ENCODE measurements at places on chromosomes 5 and 9. TPM values are rescaled to one million over a fixed set of nuclear protein-coding genes. Genes with fewer than 3 reads are reported as not detected.

PRR16 gene
- polyA plus RNA-seq = 6.1 TPM

DNA sequence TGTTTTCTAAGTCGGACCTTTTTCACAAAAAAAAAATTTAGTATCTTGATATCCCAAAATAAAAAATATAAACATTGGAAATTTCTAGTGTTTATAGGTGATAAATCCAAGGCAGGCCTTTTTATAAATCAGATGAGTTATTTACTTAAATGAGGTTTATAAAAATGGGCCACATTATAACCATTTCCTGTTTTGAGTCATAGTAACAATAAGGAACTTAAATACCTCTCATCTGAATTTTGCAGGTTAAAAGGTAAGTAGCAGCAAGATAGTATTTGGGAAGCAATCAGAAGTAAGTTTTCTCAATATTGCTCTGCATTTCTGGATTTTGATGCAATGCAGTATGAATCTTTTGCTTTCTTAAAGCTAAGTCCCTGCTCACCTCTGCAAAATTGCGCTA is 3.9 kb downstream of the SPTAN1 start:
- H3K27ac ChIP-seq = no peak overlapping the region
- no peak for DNase-seq
- H3K27me3 ChIP-seq = no peaks in the 10 kb centered on the region
- H3K36me3 ChIP-seq = no peaks in the 10 kb centered on the region

ADGRV1 gene
- 0.03 TPM for polyA plus RNA-seq

GRCh38 chr9:20215552-20215951 is 406.7 kb downstream of the MLLT3 start:
- H3K36me3 ChIP-seq = no peaks in the 10 kb centered on the region
- H3K4me1 ChIP-seq = no peaks in the 10 kb centered on the region
- no peak overlapping the region for H3K4me3 ChIP-seq

DNA sequence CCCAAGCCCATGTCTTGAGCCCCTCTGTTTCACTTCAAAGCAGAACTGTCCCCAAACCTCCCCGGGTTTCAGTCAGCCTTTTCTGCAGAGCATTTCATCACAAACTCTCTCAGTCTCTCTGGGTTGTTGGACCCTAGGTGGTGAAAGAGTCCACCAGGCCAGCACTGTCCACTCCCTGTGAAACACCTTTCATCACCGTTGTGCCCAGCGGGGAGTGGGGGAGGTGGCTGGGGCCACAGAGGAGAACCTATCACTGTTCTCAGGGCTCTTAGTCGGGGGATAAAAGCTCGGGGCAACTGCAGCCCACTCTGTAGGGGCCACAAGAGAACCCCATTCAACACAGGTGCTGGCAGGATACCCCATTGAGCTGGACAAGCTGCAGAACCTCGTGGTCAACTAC is 5.4 kb upstream of the RABL6 start:
- H3K4me1 ChIP-seq = peaks cover 40% of the 10 kb centered on the region
- no peaks in the 10 kb centered on the region for H3K36me3 ChIP-seq
- H3K27me3 ChIP-seq = peaks cover 51% of the 10 kb centered on the region
- H3K4me3 ChIP-seq = no peak overlapping the region

SLC6A3 gene
- 0.04 TPM for polyA plus RNA-seq

GRCh38 chr9:133306242-133307204 is 29.5 kb downstream of the SURF6 start:
- H3K27me3 ChIP-seq = no peaks in the 10 kb centered on the region
- H3K4me3 ChIP-seq = no peak overlapping the region

DNA sequence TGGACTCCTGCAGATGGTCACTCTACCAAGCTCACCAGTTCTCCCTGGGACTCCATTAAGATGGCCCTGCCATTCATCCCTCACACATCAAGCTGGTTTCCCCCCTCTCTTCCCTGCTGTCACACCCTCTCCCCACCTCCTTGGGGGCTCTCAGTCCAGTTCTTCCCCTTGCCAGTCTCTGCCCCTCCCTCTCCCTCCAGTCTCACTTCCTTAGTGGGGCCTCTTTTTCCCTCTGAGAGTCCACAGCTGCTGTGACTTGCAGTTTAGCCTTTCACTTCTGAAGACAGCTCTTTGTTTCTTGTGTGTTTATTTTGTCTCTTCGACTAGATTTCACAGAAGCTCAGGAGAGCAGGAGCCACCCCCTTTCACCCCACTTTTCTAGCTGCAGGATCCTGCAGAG is 10.5 kb downstream of the DOCK2 start:
- H3K4me3 ChIP-seq = no peak overlapping the region
- H3K27me3 ChIP-seq = no peaks in the 10 kb centered on the region
- H3K36me3 ChIP-seq = no peaks in the 10 kb centered on the region

DNA sequence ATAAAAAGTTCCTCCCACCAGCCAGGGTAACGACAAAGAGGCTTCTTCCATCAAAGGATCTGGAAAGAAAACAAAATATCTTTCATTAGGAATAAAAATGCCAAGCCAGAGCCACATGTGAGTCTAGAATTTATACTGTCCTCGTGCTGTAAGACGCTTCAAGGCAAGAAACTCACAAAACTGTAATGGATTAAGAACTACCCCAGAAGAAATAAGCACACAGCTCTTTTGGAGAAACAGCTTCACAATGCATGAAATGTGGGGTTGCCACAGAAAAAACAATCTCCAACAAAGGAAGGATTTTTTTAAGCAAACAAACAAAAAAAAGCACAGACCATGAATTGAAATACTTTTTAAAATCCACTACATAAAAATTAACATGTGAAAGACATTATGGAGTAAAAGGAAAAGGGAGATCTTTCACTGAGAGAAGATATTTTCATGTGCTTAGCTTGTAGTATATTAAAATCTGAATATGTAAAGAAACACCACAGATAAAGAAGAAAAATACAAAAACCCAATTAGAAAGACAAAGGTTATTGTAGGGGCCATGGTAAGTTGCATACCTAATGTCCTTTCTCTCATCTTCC is 140.5 kb upstream of the NFIL3 start:
- H3K27me3 ChIP-seq = no peaks in the 10 kb centered on the region
- no peaks in the 10 kb centered on the region for H3K4me1 ChIP-seq
- no peak for DNase-seq

DNA sequence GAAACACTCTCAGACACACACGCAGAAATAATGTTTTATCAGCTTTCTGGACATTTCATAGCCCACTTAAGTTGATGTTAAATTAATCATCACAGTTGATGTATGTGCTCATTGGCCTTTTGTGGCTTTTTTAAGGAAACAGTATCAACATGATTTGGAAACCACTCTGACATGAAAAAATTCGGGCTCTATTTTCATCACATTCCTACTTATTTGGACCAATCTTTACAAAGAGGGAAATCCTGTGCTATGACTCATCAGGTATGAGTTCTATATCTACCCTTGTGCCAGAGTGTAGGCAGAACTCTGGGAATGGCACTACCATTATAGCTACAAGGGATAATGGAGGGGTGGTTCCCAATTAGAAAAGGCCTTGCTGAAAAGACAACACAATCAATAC is 388.4 kb upstream of the PTGER4 start:
- no peak for DNase-seq
- H3K4me1 ChIP-seq = no peaks in the 10 kb centered on the region
- H3K27me3 ChIP-seq = no peaks in the 10 kb centered on the region
- H3K27ac ChIP-seq = no peak overlapping the region
- H3K36me3 ChIP-seq = no peaks in the 10 kb centered on the region
- H3K4me3 ChIP-seq = no peak overlapping the region

DNA sequence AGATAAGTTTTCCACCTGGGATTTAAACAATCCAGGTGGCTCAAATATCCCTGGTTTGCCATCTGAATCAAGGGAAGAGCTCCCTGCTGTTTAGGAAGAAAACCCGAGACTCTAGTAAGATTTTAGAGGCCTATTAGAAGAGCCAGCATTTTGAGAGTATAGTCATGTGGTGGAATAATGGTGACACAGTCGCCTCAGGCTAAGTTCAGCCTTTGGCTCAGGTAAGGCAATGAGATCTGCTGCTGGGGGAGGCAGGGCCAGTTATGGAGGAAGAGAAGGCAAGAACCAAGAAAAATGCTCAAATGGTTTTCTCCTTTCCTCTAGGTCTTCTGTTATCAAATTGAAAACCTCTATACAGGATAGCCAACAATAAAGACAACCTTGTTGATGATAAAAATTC is 16.2 kb downstream of the RAD1 start:
- no peaks in the 10 kb centered on the region for H3K27me3 ChIP-seq
- no peak overlapping the region for H3K4me3 ChIP-seq
- no peaks in the 10 kb centered on the region for H3K4me1 ChIP-seq
- no peak for DNase-seq

GRCh38 chr5:110549301-110549700 is 177.2 kb downstream of the TMEM232 start:
- H3K36me3 ChIP-seq = no peaks in the 10 kb centered on the region
- H3K4me3 ChIP-seq = no peak overlapping the region
- no peaks in the 10 kb centered on the region for H3K27me3 ChIP-seq
- H3K27ac ChIP-seq = no peak overlapping the region
- no peak for DNase-seq
- no peaks in the 10 kb centered on the region for H3K4me1 ChIP-seq

ACER2 gene
- polyA plus RNA-seq = 0.52 TPM

GRCh38 chr5:140165101-140165922 is 9.7 kb upstream of the CYSTM1 start:
- H3K27me3 ChIP-seq = no peaks in the 10 kb centered on the region
- peaks cover 4% of the 10 kb centered on the region for H3K4me1 ChIP-seq
- DNase-seq = no peak

- no peak overlapping the region for H3K4me3 ChIP-seq
- H3K4me1 ChIP-seq = peaks cover 3% of the 10 kb centered on the region
- no peak for DNase-seq
Measured at GRCh38 chr5:159978358-159978757, 30.6 kb upstream of the TTC1 start.

CDH9 gene
- not detected for polyA plus RNA-seq

DNA sequence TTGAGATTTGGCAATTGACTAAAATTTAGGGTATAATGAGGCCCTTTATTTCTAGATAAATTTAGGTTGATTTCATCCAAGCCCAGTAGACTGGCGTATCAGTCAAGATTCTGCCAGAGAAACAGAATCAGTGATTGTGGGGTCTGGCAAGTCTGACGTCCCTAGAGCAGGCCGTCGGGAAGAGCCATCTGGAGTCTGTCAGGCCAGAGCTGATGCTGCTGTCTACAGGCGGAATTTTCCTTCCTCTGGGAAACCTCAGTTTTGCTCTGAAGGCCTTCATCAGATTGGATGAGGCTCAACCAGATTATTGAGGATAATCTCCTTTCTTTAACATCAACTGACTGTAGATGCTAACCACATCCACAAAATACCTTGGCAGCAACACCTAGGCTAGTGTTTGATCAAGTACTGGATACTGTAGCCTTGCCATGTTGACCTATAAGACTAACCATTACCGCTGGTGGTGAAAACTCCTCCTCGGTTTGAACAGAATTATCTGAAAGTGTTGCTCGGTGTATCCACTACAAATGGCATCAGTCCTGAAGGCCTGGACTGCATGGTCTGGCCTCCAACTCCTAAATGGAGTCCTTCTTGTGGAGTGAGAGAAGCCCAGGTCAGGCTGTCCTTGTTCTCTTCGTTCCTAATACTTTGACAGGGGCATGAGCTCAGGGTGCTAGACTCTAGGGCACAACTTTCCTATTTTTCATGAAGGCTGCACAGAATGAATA is 83.2 kb upstream of the ANKH start:
- H3K36me3 ChIP-seq = no peaks in the 10 kb centered on the region
- H3K27ac ChIP-seq = no peak overlapping the region
- H3K4me1 ChIP-seq = no peaks in the 10 kb centered on the region
- DNase-seq = peak; percentile 11

DNA sequence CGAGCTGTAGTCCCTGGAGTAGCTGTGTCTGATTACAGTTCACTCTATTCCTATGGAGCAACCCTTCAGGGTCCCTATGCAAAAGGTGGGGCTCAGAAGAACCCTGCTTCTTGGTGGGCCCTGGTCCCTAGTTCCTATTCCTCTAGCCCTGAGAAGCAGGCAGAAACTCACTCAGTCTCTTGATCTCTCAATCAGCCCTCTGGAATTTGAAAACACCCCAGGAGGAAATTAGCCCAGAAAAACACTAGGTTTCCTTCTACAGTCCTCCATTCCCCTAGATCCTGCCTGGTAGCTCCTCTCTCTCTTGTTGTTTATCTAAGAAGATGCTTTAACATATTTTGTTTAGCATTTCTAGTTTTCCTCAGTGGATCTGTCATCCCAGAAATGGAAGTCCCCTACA is 7.6 kb downstream of the RGS3 start:
- peaks cover 21% of the 10 kb centered on the region for H3K4me1 ChIP-seq
- H3K27ac ChIP-seq = no peak overlapping the region
- H3K36me3 ChIP-seq = no peaks in the 10 kb centered on the region
- H3K4me3 ChIP-seq = no peak overlapping the region
- no peaks in the 10 kb centered on the region for H3K27me3 ChIP-seq

SLC25A2 gene
- polyA plus RNA-seq = 0.22 TPM

GRCh38 chr9:11457825-11458790 is 845.3 kb upstream of the PTPRD start:
- H3K36me3 ChIP-seq = no peaks in the 10 kb centered on the region
- no peak overlapping the region for H3K27ac ChIP-seq
- no peak overlapping the region for H3K4me3 ChIP-seq
- no peaks in the 10 kb centered on the region for H3K4me1 ChIP-seq
- H3K27me3 ChIP-seq = no peaks in the 10 kb centered on the region

GRCh38 chr5:127838661-127839060 is 135.5 kb downstream of the CCDC192 start:
- no peaks in the 10 kb centered on the region for H3K36me3 ChIP-seq
- H3K27ac ChIP-seq = no peak overlapping the region
- H3K27me3 ChIP-seq = no peaks in the 10 kb centered on the region
- H3K4me1 ChIP-seq = no peaks in the 10 kb centered on the region
- no peak for DNase-seq

- no peak overlapping the region for H3K27ac ChIP-seq
- H3K4me3 ChIP-seq = no peak overlapping the region
- DNase-seq = no peak
- peaks cover 14% of the 10 kb centered on the region for H3K4me1 ChIP-seq
Measured at GRCh38 chr5:88256872-88257271, 11.8 kb downstream of the TMEM161B start.

- H3K4me3 ChIP-seq = no peak overlapping the region
- no peaks in the 10 kb centered on the region for H3K4me1 ChIP-seq
- no peaks in the 10 kb centered on the region for H3K27me3 ChIP-seq
- H3K27ac ChIP-seq = no peak overlapping the region
- no peak for DNase-seq
Measured at GRCh38 chr5:157026789-157027424, 32.0 kb downstream of the HAVCR1 start.

CCL28 gene
- 0.59 TPM for polyA plus RNA-seq

LHX2 gene
- polyA plus RNA-seq = 0.23 TPM

GRCh38 chr5:34599471-34600117 is 56.5 kb upstream of the RAI14 start:
- DNase-seq = no peak
- H3K4me3 ChIP-seq = no peak overlapping the region
- H3K27me3 ChIP-seq = no peaks in the 10 kb centered on the region
- no peak overlapping the region for H3K27ac ChIP-seq
- H3K4me1 ChIP-seq = no peaks in the 10 kb centered on the region

- H3K36me3 ChIP-seq = no peaks in the 10 kb centered on the region
- H3K27me3 ChIP-seq = no peaks in the 10 kb centered on the region
- no peak overlapping the region for H3K4me3 ChIP-seq
Measured at GRCh38 chr5:65288657-65289056, 193.1 kb downstream of the ADAMTS6 start.

All from heart right ventricle (tissue), 16 donors.